Colonic mucosa (tissue), 4 donors: ENCODE measurements at places on chromosomes 6 and 20. TPM values are rescaled to one million over a fixed set of nuclear protein-coding genes. Genes with fewer than 3 reads are reported as not detected.
A peak's percentile ranks its signal among the peaks of the same experiment; 100 is the strongest.

The MYB gene
- total RNA-seq: 67.2 TPM

The PRSS16 gene
- total RNA-seq: 29.8 TPM

The CDH4 gene
- total RNA-seq: 0.08 TPM

The CST2 gene
- total RNA-seq: not detected

The PGC gene
- not detected for total RNA-seq

The KHDC1L gene
- not detected for total RNA-seq

The NMBR gene
- not detected for total RNA-seq

The UST gene
- total RNA-seq: 2.7 TPM

The ZBTB9 gene
- total RNA-seq: 4.8 TPM

The SUMO4 gene
- total RNA-seq: 1.4 TPM

The PLTP gene
- 17.4 TPM for total RNA-seq

The HNF4A gene
- total RNA-seq: 288 TPM

The TPD52L1 gene
- total RNA-seq: 15.5 TPM

The ULBP1 gene
- not detected for total RNA-seq

- no peak for DNase-seq
- H3K36me3 ChIP-seq: no peaks in the 10 kb centered on the region
- H3K27me3 ChIP-seq: no peaks in the 10 kb centered on the region
- H3K4me1 ChIP-seq: no peaks in the 10 kb centered on the region
These were observed 15.1 kb downstream of the ELOVL2 start for GRCh38 chr6:11028959-11029358.

GRCh38 chr6:16651871-16652270, 109.4 kb downstream of the ATXN1 start:
- H3K27me3 ChIP-seq: no peaks in the 10 kb centered on the region
- H3K36me3 ChIP-seq: no peaks in the 10 kb centered on the region
- DNase-seq: no peak
- H3K4me1 ChIP-seq: no peaks in the 10 kb centered on the region
- H3K4me3 ChIP-seq: no peak overlapping the region

DNA sequence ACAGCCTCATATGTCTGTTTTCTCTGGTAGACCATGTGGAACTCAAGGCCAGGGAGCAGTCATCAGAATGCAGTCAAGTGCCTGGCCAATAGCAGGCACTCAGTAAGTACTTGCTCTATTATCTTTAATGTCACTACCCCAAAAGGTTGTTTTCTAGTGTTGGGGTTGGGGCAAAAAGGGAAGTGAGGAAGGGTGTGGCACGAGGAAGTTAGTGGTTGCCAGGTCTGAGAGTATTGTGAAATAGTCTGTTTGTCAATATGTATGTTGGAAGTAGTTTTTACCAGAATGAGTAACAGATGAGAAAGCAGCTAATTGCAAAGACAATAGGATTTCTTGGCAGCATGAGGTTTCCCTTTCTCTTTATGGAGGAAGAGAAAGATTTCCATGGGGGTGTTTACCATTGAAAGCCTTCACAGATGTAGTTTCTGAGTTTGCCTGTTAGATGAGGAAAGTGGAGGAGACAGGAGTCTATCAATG, 59.5 kb upstream of the ARMH2 start:
- no peak overlapping the region for H3K27ac ChIP-seq
- H3K36me3 ChIP-seq: no peaks in the 10 kb centered on the region
- H3K4me3 ChIP-seq: no peak overlapping the region
- peaks cover 6% of the 10 kb centered on the region for H3K4me1 ChIP-seq

GRCh38 chr6:22067122-22067521, 229.7 kb downstream of the PRL start:
- no peak for DNase-seq
- no peaks in the 10 kb centered on the region for H3K4me1 ChIP-seq
- H3K4me3 ChIP-seq: no peak overlapping the region
- no peaks in the 10 kb centered on the region for H3K27me3 ChIP-seq

GRCh38 chr20:481167-481566, 18.8 kb upstream of the TBC1D20 start:
- H3K27me3 ChIP-seq: no peaks in the 10 kb centered on the region
- H3K4me1 ChIP-seq: no peaks in the 10 kb centered on the region
- no peak overlapping the region for H3K27ac ChIP-seq
- H3K4me3 ChIP-seq: no peak overlapping the region
- DNase-seq: no peak
- H3K36me3 ChIP-seq: peaks cover 10% of the 10 kb centered on the region

DNA sequence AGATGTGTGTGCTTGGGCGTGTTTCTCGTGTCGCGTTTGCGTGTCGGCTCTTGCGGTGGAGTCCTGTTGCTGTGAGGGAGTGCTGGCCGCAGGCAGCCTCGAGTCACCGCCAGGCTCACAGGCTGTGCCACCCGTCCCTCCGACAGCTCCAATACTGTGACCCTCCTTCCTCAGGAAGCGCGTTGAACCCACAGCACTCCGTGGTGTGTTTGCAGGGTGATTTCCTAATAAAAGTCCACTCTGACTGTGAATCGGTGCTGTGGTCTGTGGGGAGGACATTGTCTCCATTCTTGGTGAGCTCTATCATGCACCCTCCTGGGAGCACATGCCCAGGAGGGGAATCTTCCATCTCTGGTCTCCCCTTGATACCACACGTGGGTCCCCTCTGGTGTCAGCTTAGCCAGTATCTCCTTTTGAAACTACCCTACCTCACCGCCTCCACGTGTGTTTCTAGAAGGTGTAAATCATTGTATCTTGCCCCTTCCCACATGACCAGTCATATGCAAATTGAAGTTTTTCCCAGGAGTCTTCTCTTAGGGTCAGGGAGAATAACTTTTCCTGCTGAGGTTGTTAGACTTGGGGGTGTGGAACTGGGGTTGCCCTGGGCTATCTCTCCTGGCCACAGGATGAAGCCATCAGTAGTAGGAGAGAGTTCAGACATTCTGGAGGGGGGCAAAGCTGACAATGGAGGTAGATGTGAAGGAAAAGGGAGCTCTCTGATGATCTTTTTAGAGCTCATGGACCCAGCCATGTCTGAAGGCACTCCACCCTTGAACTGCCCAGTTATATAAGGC, 13.3 kb upstream of the PCMTD2 start:
- H3K27me3 ChIP-seq: no peaks in the 10 kb centered on the region

DNA sequence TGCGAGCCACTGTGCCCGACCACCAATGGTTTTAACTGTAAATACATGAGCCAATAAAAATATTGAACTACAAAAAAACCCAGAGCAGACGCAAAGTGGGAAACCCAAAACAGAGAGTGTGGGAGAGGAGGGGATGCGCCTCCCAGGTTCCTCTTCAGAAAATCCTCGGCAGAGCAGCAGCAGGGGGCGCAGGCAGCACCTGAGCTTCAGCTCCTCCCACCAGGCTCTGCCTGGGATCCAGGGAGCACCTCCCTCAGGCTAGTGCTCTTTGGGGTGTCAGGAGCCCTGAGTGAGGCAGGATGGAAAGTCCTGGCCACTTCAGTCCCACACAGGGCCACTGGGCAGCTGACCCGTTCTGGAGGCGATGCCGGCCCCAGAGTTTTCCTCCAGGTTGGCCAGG, 536.9 kb upstream of the CDH4 start:
- no peaks in the 10 kb centered on the region for H3K27me3 ChIP-seq
- no peaks in the 10 kb centered on the region for H3K4me1 ChIP-seq
- no peak for DNase-seq
- no peak overlapping the region for H3K4me3 ChIP-seq

- no peak overlapping the region for H3K27ac ChIP-seq
- H3K27me3 ChIP-seq: no peaks in the 10 kb centered on the region
- no peak overlapping the region for H3K4me3 ChIP-seq
- peaks cover 6% of the 10 kb centered on the region for H3K36me3 ChIP-seq
- DNase-seq: no peak
These were observed 110.9 kb downstream of the RPP40 start for GRCh38 chr6:4892785-4893485.

- no peaks in the 10 kb centered on the region for H3K27me3 ChIP-seq
- peaks cover 3% of the 10 kb centered on the region for H3K4me1 ChIP-seq
- no peaks in the 10 kb centered on the region for H3K36me3 ChIP-seq
- no peak overlapping the region for H3K4me3 ChIP-seq
These were observed 4.6 kb upstream of the OSER1 start for GRCh38 chr20:44215125-44215524.

GRCh38 chr6:122476131-122476530, 4.5 kb upstream of the SERINC1 start:
- no peaks in the 10 kb centered on the region for H3K4me1 ChIP-seq
- DNase-seq: no peak
- H3K27me3 ChIP-seq: no peaks in the 10 kb centered on the region
- H3K36me3 ChIP-seq: no peaks in the 10 kb centered on the region
- no peak overlapping the region for H3K27ac ChIP-seq

- no peak overlapping the region for H3K27ac ChIP-seq
- DNase-seq: no peak
- H3K4me3 ChIP-seq: no peak overlapping the region
- no peaks in the 10 kb centered on the region for H3K36me3 ChIP-seq
- no peaks in the 10 kb centered on the region for H3K4me1 ChIP-seq
These were observed 73.4 kb downstream of the FGD2 start for GRCh38 chr6:37078814-37079213.

- peaks cover 19% of the 10 kb centered on the region for H3K4me1 ChIP-seq
- H3K27me3 ChIP-seq: no peaks in the 10 kb centered on the region
- no peak overlapping the region for H3K4me3 ChIP-seq
- peak overlapping the region; percentile 65 for H3K27ac ChIP-seq
These were observed 65.8 kb downstream of the PHACTR2 start for GRCh38 chr6:143743301-143744166.

GRCh38 chr6:87738000-87738399, 36.0 kb upstream of the AKIRIN2 start:
- H3K27ac ChIP-seq: no peak overlapping the region
- DNase-seq: no peak
- no peaks in the 10 kb centered on the region for H3K4me1 ChIP-seq
- no peaks in the 10 kb centered on the region for H3K27me3 ChIP-seq
- H3K36me3 ChIP-seq: no peaks in the 10 kb centered on the region
- no peak overlapping the region for H3K4me3 ChIP-seq

DNA sequence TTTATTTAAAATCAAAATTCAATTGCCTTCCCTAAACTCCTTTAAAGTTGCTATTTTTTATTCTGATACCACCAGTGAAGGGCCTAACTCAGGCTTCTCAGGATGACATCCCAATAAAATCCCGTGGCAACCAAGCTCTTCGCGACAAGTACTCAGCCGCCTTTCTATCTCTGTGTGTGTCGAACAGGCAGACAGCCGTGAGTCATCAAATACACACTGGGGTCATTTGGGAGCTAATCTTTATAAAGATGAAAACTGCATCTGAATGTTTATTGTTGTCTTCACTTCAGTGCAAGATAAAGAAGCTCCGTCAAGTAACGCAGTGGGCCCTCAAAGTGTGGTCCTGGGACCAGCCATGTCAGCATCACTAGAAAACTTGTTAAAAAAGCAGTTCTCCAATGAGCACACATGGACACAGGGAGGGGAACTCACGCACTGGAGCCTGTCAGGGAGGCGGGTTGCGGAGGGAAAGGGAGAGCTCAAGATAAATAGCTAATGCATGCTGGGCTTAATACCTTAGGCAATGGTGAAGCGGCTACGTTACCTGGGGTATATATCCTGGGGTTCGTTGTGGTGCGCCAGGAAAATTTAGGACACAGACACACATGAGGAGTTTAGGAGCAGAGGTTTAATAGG, 119.3 kb downstream of the RNF144B start:
- DNase-seq: no peak
- H3K4me1 ChIP-seq: no peaks in the 10 kb centered on the region
- H3K27ac ChIP-seq: no peak overlapping the region
- H3K36me3 ChIP-seq: no peaks in the 10 kb centered on the region

DNA sequence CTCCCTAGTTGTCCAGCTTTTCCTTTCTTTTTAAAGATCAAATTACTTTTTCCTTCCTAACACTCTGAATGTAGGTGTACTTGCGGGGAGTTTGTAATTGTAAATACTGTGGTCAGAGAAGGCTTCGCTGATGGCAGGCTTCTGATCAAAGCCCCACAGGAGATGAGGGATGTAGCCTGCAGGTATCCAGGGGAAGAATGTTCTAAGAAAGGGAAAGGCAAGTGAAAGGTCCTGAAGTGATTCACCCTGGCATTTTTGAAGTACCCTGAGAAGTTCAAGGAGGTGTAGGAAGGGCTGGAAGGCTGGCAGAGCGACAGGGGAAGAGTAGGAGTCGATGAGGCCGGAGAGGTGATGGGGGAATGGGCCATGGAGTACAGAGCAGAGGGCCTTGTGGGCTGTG, 38.2 kb upstream of the CCN6 start:
- no peak overlapping the region for H3K4me3 ChIP-seq
- no peaks in the 10 kb centered on the region for H3K36me3 ChIP-seq
- H3K4me1 ChIP-seq: no peaks in the 10 kb centered on the region
- H3K27me3 ChIP-seq: no peaks in the 10 kb centered on the region
- H3K27ac ChIP-seq: no peak overlapping the region
- DNase-seq: no peak

DNA sequence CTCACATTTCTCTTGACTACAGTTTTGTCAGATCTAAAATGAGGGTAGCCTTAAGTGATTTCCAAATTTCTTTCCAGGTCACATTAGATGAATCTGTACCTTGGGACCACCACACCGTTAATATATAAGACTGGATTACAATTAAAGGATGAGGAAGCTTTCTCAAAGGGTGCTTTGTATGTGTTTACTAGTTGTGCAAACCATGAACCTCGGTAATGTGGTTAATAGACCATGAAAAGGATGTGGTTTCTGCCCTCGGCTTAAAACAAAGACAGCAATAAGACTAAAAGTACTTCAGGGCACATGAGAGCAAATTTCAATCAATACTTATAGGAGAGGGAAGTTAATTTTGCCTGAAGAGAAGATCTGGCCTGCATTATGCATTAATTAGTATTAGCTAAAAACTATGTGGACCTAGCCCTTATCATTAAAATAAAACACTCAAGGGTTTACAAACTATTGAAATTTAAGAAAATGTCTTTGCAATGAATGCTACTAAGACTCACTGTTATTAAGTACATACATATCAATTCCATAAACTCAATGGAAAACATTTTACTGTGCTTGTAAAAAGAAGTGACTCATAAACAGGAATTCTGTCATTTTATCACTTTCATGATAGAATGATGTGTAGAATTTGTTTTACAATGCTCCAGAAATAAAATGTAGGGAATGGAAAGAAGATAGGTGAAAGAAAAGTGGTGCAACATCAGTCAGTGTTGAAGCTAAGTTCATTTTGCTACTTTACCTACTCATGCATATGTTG, 936 bp upstream of the TMX4 start:
- no peak for DNase-seq
- H3K27ac ChIP-seq: no peak overlapping the region
- no peaks in the 10 kb centered on the region for H3K4me1 ChIP-seq
- H3K36me3 ChIP-seq: no peaks in the 10 kb centered on the region
- no peak overlapping the region for H3K4me3 ChIP-seq
- H3K27me3 ChIP-seq: no peaks in the 10 kb centered on the region

GRCh38 chr6:163705923-163706322, 291.4 kb downstream of the QKI start:
- H3K4me1 ChIP-seq: no peaks in the 10 kb centered on the region
- DNase-seq: no peak
- no peak overlapping the region for H3K27ac ChIP-seq
- no peaks in the 10 kb centered on the region for H3K27me3 ChIP-seq
- no peaks in the 10 kb centered on the region for H3K36me3 ChIP-seq
